GM12864 (cell line): ENCODE measurements at places on chromosomes 11 and 22.
A peak's percentile ranks its signal among the peaks of the same experiment; 100 is the strongest.

DNA sequence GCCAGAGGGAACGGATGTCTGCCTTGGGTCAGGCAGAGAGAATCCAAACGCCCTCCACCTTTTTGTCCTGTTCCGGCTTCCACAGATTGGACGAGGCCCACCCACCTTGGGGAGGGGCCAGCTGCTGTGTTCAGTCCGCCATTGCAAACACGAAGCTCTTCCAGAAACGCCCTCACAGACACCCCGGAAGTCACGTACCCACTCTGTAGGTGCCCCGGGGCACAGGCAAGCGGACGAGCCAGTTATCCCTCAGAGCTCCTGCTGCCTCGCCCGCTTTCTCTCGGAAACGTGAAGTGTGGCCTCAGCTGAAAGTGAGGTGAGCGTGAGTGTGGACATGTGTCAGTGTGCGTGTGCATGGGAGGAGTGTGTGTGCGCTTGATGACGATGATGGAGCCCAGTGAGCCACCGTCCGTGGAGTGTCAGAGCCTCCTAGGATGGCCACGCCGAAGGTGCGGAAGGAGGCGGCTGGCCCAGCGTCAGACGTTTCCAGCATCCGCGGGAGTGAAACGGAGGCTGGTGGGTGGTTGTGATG is 869.2 kb downstream of the TBC1D22A start:
- DNase-seq = no peak

DNA sequence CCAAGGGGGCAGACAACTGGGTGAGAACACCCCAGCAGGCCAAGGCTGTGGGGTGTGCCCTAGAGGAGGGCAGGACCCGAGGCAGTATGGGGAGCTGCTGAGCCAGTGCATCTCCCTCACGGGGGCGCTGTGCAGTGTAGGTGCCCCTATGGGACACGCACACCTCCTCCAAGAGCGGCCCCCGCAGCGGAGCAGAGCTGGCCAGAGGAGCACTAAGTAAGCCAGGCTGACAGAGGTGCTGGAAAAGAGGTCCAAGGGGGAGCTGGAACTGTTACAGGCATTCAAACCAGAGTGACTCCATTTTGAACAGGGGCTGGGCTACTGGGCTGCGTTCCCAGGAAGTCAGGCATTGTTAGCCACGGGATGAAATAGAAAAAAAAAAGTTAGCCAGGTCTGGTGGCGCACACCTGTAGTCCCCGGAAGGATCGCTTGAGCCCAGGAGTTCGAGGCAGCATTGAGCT is 41.8 kb downstream of the TST start:
- peak; percentile 66 for DNase-seq

- DNase-seq = no peak
These were observed 12.0 kb downstream of the P2RY6 start for GRCh38 chr11:73284106-73284505.

- no peak for DNase-seq
These were observed 70.2 kb downstream of the DBX1 start for GRCh38 chr11:20089796-20090653.

- no peak for DNase-seq
These were observed 19.8 kb downstream of the SLCO2B1 start for GRCh38 chr11:75170516-75171201.

GRCh38 chr22:39278040-39278439 is 33.3 kb upstream of the PDGFB start:
- DNase-seq = no peak

GRCh38 chr11:43172477-43172876 is 139.3 kb upstream of the API5 start:
- no peak for DNase-seq

DNA sequence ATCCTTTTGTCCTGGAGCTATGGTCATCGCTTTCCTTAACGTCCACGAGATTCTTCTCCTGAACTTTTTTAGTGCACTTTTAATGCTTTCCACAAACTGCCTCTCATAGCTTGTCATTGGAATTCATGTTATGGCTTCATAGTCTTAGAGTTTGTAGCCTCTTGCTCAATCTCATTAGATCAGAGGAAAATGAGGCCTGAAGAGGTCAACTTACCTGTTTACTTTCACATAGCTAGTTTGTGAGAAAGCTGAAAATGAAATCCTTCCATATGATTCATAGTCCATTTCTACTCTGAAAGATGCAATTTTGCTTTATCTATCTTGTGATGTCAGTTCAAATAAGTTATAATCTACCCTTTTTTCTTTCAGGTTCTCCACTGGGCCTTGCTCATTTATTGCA is 1747.2 kb upstream of the RAG2 start:
- no peak for DNase-seq

DNA sequence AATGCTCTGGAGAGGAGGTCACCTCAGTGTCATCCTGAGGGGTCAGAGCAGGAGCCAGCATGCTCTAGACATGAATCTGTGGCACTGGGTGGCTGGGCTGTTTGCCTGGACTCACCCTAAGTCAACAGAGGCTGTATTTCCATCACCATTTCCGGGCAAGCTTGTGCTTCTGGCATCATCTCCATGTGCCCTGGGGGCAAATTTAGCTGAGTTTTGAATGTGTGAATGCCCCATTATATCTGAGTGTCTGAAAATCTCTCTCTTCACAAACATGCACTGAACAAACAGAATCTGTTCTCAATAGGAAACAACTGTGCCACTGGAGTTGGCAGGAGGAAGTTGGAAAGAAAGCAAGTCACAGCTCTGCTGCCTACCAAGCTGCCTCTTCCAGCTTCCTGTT is 356.2 kb downstream of the GRM5 start:
- no peak for DNase-seq

DNA sequence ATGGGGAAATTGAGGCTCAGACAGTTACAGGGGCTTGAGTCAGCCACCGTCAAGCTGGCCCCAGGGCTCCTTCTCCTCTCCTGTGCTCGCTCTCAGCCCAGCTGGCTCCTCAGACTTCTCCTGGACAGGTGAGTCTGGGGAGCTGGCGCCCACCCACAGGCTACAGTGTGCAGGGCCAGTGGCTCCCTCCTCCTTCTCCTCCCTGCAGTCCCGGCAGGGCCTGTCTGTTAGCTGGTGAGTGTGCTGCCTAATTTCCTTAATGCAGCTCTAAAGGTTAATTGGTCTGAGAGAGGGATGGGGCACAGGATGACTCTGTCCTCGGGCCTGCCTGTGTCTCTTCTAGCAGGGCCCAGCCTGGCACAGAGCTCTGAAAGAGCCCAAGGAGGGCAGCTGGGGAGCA is 31.7 kb downstream of the LMO1 start:
- DNase-seq = no peak

DNA sequence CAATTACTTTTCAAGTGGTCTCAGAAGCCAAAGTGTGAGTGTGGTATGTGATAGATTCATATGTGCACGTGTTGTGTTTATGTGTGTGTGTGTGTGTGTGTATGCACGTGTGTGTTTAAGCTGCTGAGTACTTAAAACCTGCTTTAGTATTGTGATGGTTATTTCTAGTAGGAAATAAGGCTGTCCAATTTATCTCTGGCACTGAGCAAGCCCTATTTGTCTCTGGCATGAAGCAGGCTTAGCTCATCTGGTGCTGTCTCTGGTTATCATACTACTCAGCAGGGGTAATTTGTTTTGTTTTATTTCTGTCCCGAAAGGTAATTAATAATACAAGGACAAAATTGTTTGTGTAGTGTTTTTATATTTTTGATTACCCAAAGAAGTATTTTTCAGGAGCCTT is 333.7 kb downstream of the FAT3 start:
- DNase-seq = no peak

- no peak for DNase-seq
These were observed 210.7 kb downstream of the TBC1D22A start for GRCh38 chr22:46972901-46973831.

GRCh38 chr11:45856044-45856468 is 8.8 kb downstream of the CRY2 start:
- no peak for DNase-seq

- no peak for DNase-seq
These were observed 16.3 kb downstream of the FXYD6 start for GRCh38 chr11:117860139-117860538.

DNA sequence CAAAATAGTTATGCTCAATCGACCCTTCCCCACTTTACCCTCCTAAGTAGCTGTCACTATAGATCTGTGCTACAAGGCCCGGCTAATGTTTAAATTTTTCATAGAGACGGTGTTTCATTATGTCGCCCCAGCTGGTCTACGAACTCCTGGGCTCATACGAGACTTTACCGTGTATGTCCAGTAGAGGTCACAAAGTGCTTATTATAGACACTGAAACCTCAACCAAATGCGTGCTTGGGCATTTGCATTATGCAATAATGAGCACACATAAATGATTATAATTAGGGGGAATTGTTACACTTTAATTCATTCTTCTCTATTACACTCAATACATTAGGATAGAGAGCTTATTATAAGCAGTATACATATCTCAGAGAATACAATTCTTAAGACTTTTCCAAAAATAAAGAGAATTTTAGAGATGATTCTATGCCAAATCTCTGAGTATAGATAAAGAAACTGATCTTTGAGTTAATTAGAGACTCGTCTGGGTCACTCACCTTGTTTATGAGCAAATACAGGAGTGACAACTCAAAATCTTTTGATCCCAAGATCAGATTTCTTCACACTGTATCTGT is 12.5 kb upstream of the MRPL16 start:
- DNase-seq = peak; percentile 16

- DNase-seq = no peak
These were observed 369.7 kb downstream of the SHANK2 start for GRCh38 chr11:70882716-70883085.

DNA sequence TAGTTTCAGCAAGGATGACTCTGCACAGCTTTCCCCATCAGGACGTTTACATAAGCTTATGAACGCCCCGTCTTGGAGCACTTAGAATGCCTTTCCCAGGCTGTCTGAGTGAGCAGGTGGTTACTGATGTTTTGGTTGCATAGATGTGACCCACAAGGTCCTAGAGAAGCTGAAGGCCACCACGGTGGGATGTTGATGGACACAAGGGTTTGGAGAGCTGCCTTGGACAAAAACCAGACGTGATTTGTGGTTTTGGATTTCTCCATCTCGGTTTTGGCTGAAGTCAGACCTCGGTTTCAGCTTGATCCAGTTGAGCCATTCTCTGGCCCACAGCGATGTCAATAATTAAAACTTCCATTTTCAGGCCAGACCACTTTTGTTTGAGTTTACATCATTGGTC is 151.9 kb downstream of the LDLRAD3 start:
- DNase-seq = no peak

GRCh38 chr22:36762687-36763260 is 13.1 kb downstream of the IFT27 start:
- no peak for DNase-seq

GRCh38 chr11:66052664-66052982 is 459 bp downstream of the SF3B2 start:
- DNase-seq = no peak

- DNase-seq = no peak
These were observed 29.6 kb upstream of the FLI1 start for GRCh38 chr11:128664317-128664716.

DNA sequence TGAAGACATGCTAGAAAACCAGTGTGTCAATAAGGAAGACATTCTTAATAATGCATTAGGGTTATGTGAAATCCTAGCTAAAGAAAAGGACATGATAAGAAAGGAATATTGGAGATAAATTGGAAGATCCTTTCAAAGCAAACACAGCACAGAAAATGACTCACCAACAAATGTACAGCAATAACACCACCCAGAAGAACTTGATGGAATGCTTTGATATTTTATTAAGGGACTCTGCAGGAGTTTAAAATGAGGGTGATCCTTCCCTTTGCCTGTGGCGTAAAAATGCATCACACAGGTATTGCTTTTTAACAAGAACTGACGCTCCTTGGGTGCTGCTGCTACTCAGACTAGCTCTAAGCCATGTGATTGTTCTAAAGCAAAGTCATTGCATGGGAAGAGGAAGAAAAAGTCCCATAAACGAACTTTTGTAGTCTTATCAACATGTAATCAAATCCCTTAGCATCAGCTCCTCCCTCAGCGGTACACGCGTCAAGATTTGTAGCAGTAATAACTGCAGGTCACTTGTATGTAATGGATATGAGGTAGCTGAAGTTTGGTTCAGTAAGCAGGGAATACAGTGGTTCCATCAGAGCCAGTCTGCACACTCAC is 48.4 kb upstream of the EED start:
- DNase-seq = no peak

DNA sequence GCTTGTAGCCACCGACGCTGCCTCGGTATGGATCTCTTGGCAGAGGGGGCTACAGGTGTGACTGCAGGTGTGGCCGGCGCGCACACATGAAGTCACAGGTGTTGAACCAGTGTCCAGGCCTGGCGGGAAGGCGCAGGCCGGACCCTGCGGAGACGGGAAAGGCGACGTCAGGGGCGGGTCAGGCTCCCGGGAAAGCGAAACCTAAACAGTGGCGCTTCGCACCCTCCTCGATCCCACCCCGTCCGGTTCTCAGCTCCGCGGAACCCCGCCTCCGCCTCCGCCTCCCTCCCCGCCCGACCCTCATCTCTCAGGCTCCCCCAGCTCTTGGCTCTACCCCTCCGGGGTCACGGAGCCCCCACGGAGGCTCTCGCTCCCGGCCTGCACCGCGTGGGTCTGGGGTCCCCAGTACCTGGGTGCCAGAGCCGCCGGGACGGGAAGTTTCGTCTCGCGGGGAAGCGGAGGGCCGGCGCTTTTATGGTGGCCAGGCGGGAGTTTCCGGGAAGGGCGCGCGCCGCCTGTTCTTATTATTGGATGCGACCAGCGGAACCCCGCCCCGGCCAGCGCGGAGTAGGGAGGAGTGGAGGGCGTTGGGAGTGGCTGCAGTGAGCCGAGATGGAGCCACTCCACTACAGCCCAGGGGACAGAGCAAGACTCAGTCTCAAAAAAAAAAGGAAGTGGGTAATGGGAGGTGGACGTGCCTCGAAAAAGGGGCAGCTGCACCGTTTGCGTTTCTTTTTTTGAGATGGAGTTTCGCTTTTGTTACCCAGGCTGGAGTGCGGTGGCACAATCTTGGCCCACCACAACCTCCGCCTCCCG is at the start of gene IRF7:
IRF7 (minus strand) TSS at position 447 of the 816 bp plus-strand sequence. CDS start 586 bp downstream, outside the sequence.
- peak; percentile 89 for DNase-seq

- no peak for DNase-seq
These were observed 11.4 kb downstream of the KDELR3 start for GRCh38 chr22:38479096-38479837.

- DNase-seq = no peak
These were observed 3.4 kb downstream of the RAB1B start for GRCh38 chr11:66271816-66272215.

- DNase-seq = no peak
These were observed 183.2 kb upstream of the NECTIN1 start for GRCh38 chr11:119912229-119912628.

- DNase-seq = peak; percentile 26
These were observed 18.5 kb upstream of the CBX7 start for GRCh38 chr22:39170825-39171622.

GRCh38 chr11:126607374-126607773 is 251.9 kb downstream of the ST3GAL4 start:
- DNase-seq = no peak
